ENCODE measurements at places on chromosomes 16 and 17. TPM values are rescaled to one million over a fixed set of nuclear protein-coding genes. Genes with fewer than 3 reads are reported as not detected.

Gene UNC45B
- total RNA-seq, result 4.5 TPM

Gene EMP2
- 47.3 TPM for total RNA-seq

Gene CLEC18B
- total RNA-seq, result not detected

Gene IRX3
- total RNA-seq, result 1.3 TPM

Gene HOXB2
- total RNA-seq, result 3.1 TPM

Gene ST3GAL2
- 30.5 TPM for total RNA-seq

Gene SLC52A1
- 0.58 TPM for total RNA-seq

Gene TACO1
- 6.7 TPM for total RNA-seq

Gene ANKRD40CL
- not detected for total RNA-seq

Gene PIPOX
- total RNA-seq, result 4.0 TPM

Gene ENPP7
- total RNA-seq, result not detected

DNA sequence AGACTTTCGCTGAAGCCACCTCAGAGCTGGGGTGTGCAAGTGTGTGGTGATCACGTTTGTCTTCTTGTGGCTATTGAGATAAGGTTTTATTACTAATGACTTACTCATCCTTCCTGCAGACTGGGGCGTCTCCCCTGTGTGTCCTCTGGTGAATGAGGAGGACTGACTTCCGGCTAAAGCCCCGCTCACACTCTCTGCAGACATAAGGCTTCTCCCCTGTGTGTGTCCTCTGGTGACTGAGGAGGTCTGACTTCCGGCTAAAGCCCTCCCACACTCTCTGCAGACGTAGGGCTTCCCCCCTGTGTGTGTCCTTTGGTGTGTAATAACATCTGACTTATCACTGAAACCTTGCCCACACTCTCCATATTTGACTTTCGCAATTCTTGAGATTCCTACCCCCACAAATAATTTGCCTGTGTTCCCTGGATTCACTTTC, 19.4 kb downstream of the PRDM7 start:
- no peak for DNase-seq

DNA sequence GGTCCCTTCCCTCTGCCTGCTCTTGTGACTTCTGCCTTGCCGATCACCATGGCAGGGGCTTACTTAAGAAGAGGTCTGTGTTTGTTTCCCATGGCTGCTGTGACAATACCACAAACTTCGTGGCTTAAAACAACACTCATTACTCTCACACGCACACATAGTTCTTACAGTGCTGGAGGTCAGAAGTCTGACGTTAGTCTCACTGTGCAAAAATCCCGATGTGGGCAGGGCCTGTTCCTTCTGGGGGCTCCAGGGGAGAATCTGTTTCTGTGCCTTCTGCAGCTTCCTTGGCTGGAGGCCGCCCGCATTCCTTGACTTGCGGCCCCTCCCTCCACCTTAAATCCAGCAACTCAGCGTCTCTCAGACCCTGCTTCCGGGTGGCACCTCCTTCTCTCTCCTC, 249.2 kb upstream of the GSE1 start:
- DNase-seq, result no peak

DNA sequence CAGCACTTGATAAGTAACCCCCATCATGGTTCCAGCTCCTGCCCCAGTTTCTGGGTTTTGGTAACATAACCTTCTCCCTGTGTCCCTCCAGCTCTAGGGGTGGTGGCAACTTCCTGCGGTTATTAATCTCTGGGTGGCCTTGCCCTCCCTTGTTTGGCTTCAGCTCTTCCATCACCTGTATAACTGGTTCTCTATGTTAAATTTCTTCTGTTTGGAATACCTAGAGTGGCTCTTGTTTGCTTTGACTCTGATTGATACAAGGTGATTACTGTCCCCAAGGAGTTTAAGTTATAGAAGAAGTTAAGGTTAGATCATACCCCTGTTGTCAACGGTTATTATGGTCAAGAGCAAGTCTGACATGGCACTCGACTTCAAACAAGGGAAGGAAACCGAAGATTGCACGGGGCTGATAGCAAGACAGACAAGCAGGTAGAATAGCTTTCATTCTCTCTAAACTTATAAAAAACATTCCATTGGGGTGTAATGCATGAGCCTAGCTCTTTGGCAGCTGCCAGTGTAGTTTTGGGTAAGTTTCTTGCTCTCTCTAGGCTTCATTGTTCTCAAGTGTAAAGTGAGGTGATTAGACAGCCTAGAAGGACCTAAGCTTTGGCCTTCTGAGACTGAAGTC, 11.0 kb upstream of the CCR7 start:
- no peak for DNase-seq

DNA sequence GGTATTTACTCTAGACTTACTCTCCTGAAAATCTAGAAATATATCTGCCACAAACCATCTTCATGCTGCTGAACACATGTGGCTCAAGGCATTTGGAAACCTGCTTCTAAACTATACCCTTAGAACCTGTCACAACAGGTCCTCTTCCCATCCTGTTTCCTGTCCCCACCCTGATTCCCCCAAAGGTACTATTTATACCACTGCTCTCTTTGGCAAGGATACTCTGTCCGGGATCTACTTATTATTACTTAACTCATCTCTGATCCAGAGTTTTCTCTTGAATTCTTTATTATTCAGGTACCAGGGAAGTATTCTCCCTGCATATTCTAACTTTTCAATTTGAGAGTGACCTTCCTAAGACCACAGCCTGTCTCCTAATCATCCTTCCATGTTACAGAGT, 33.4 kb downstream of the TRAF4 start:
- no peak for DNase-seq

- no peak for DNase-seq
These were observed 25.3 kb downstream of the PRSS54 start for GRCh38 chr16:58269526-58269925.

DNA sequence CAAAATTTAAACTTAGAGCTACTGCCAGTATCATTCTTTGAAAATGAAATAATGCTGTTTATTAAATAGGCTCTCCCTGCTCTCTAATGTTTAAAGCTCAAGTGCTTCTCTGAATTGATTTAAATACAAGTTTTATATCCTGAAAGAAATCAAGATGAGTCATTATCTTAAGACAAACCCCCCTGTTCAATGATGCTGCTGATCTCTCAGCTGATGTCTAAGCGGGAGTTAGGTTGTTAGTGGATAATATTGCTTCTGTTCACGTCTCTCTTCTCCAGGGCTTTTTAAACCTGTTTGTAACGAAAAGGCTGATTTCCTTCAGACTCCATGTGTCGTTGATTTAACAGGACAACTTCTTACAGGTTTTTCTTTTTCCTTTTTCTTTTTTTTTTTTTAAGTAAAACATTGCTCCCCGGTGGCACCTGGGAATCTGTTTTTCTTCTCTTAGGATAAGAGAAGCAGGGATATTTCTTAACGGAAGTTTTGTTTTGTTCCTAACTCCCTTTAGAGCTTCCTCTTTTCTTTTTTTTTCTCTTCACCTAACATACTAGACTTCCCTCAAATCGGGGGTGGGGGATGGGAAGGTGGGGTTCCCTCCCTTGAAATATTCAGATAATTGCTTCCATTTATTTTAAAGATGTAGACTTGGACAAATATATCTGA, 807 bp upstream of the LYRM9 start:
- DNase-seq, result no peak

- DNase-seq, result no peak
These were observed 35.4 kb downstream of the WSB1 start for GRCh38 chr17:27329146-27329805.

DNA sequence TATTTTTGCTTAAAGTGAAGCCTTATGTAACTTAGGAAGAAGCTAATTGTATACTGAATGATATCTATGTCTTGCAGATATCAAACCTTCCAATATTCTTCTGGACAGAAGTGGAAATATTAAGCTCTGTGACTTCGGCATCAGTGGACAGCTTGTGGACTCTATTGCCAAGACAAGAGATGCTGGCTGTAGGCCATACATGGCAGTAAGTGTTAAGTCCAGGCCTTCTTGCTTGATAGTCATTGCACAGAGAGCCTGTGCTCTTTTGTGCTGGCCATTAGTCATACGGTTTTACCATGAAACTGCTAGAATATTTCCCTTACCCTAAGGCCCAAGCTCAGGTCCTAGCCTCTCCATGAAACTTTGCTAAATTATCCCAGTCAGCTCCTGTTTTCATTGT, 92.5 kb downstream of the MAP2K4 start:
- no peak for DNase-seq

- DNase-seq, result no peak
These were observed 42.0 kb downstream of the CDK5R1 start for GRCh38 chr17:32528825-32529224.

GRCh38 chr17:77862890-77863813, 95.4 kb upstream of the TNRC6C start:
- no peak for DNase-seq

- DNase-seq, result no peak
These were observed 65.2 kb downstream of the CYTH1 start for GRCh38 chr17:78716814-78717393.

DNA sequence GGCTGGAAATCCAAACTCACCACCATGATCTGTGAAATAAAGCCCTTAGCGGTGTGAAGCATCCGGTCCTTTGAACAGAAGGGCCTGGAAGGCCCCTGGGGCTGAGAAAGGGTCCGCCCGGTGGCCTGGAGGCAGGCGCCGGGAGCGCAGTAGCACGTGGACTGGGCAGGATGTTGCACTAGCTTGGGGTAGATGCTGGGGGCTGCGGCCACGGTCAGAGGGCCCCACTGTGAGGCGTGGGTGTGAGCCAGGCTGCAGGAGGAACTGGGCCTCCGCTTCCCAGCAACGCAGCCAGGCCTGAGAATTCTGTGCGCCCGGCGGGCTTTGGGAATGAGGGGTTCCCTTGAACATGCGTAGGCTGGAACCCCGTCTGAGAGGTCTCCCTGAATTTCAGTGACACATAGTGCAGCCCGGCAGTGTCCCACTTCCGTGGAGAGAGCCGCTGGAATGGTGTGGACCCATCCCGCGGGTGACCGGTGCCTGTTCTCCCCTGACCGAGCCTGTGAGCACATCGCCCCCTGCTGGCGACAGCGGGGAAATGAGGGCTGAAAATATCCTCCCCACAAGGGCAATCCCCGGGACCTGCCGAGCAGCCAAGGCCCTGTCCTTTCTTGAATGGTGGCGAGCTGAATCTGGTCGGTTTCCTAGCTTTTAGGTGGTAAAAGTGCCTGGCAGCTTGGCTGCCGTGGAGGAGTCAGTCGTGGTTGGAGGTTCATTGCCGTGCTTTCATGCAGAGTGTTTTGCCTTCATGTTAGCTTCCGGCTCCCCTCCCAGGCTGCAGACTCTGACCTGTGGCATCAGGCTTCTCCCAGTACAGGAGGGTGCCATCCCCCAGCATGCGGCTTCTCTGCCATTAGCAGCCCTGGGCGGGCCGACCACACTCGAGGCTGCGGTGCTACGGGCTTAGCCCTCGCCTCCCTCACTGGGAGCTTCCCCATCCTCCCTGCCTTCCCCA, 43.8 kb downstream of the DNAJA2 start:
- no peak for DNase-seq

GRCh38 chr17:78824240-78824639, 16.4 kb downstream of the USP36 start:
- no peak for DNase-seq

GRCh38 chr16:50193594-50193993, 40.5 kb downstream of the TENT4B start:
- no peak for DNase-seq

DNA sequence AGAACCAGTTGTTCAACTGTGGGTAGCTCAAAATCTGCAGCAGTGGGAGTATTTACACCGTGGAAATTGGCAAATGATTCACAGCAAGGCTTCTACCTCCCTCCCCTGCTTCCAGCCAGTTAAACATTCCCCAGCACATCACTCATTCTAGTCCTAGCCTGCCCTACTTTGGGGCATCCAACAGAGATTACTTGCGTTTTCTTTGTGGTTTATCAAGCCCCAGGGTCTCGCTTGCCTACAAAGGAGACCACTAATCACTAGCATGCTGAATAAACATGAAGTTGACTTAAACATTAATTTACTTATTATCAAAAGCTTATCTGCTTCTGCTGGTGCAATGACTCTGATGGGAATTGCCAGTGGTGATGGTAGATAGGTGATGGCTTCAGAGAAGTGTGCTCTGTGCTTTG, 94.5 kb downstream of the MARF1 start:
- no peak for DNase-seq

DNA sequence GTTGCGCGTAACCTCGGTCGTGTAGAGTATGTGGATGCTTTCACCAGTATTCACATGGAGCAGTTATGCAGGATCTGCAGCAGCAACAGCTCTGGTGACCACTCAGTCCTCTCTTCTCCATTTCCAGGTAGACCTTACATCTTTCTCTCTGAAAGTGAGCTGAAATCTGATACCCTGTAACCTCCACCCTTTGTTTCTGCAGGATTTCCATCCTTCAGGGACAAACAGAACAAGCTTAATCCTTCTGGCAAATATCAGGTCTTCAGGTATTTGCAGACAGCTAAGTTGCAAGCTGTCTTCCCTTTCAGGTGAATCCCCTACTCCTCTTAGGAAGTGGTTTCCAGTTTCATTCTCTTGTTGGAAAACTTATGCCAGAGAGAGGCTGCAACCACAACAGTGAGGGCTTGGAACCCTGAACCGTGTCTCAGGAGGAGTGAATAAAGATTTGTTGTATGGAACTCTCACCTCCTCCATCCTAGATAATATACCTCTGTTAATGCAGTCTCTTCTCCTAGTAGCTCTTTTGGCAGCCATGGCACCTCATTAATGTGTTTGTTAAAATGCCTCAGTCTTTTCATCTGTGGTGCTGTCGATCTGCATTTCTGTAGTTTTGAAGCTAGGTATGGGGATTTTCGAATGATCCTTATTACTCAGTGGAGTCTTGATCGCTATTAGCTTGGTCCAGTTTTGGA, 172.5 kb downstream of the PRKCA start:
- DNase-seq, result no peak

GRCh38 chr17:74780443-74781238, 4.5 kb upstream of the NAT9 start:
- DNase-seq, result no peak

DNA sequence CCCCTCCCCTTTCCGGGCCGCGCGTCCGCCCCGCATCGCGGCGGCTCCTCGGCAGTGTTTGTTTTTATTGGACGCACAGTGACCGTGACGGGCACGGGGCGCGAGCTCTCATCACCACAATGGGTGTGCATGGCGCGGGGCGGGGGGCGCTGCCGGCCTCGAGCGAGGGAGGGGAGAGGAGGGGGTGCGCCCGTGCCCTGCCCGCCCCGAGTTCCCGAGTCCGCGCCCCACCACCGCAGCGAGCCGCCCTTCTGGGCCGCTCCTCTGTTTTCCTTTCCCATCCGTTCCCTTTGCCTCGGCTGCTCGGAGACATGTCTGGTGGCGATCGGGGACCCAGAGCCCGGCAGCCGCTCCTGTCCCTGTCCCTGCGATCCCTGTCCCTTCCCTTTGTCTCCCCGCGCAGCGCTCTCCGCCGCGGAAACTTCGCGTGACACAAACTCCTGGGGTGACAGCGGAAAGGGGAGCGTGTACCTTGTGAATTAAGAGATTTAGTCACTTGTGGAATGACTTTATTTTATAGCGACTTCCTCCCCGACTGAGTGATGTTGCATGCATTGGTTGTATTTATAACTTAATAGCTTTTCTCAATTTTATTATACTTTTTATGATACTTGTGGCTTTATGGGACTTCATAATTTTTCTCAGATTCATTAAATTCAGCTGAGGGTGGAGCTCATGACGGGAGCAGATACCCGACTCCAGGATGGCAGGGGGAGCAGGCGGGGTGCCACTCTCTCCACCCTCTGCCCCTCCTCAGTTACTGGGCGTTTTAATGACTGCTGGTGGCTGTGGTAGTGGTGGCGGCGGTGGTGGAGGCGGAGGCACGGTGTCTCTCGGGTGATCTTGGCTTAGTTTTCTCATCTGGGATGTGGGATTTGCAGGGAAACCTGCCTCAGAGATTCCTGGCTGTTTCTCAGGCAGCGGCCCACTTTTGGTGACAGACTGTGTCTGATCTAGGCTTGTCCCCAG, 40.8 kb downstream of the MRM1 start:
- DNase-seq, result no peak
